ENCODE measurements at places on chromosomes 5 and 9.
A peak's percentile ranks its signal among the peaks of the same experiment; 100 is the strongest.

DNA sequence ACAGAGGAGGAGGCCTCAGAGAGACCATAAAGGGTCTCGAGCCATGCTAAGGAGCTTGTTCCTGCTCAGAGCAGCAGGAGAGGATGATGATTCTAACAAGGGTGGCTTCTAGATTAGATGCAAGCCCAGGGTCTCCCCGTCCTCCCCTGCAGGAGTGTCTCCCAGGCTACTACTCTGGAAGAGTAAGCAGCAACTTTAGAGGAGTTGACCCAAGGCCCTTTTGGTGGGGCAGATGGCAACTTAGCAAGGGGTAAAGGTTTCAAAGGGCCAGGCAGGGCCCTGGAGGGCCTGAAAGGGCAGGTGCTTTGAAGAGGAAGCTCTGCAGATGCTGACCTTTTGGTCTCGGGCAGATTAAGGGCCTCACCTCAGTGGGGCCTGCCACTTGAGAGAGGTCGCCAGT is 174.9 kb downstream of the GABBR2 start:
- DNase-seq: no peak

GRCh38 chr9:103674271-103674670 is 419.8 kb upstream of the SMC2 start:
- no peak for DNase-seq

GRCh38 chr9:134778841-134779411 is 101.7 kb upstream of the FCN2 start:
- peak; percentile 58 for DNase-seq

- no peak for DNase-seq
Measured at GRCh38 chr9:124684169-124684568, 86.9 kb downstream of the NR6A1 start.

DNA sequence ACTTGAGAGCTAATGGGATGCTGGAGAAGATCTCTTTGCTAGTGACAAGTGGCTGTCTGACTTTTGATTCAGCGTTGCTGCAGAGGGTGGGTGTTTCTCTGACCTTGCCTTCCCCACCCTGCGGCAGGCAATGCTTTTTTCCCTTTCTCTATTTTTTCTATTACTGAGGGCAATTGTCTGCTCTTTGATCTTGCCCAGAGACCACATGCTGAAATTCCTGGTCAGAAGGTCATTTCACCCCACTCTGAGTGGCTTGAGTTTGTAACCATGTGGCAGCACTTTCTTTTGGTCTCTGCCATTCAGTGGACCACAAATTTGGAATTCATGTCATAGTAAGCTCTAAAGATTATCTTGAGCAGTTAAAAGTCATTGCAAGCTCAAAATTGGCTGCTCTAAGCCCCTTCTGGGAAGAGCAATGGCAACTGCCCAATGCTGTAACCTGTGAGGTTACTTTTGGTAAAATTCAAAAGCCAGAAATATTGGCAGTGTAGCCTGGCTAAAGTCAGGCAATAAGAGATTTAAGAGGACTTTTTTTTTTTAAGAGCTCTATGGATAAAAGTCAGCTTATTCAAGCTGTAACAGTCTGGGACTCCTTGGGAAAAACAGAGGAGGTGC is 30.4 kb upstream of the MTMR12 start:
- DNase-seq: no peak

- no peak for DNase-seq
Measured at GRCh38 chr5:122368510-122369251, 56.6 kb downstream of the SNCAIP start.

DNA sequence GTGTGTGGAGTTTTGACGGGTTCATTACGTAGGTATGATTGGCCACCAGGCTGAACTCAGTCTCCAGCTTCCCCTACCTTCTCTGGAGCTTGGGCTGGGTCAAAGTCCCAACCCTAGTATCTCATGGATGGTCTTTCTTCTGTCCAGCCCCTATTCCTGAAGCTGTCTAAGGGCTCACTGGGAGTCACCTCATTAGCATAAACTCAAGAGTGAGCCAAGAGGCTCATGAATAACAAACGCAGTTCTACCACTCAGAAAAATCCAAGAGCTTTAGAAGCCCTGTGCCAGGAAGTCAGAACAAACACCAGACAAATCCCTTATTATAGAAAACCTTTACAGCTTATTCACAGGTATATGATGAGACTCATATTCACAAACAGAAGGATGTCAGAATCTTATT is 180.3 kb upstream of the NFIL3 start:
- no peak for DNase-seq

Data from astrocyte of the spinal cord (primary cell).